ENCODE measurements at places on chromosomes 5 and 9. TPM values are rescaled to one million over a fixed set of nuclear protein-coding genes. Genes with fewer than 3 reads are reported as not detected.

GRCh38 chr9:125509476-125509875, 197.5 kb downstream of the MAPKAP1 start:
- DNase-seq = no peak

GRCh38 chr9:6584881-6585597, 60.5 kb downstream of the GLDC start:
- DNase-seq = peak; percentile 39

- DNase-seq = no peak
Observed at GRCh38 chr5:59449905-59450644, 443.5 kb downstream of the PDE4D start.

DNA sequence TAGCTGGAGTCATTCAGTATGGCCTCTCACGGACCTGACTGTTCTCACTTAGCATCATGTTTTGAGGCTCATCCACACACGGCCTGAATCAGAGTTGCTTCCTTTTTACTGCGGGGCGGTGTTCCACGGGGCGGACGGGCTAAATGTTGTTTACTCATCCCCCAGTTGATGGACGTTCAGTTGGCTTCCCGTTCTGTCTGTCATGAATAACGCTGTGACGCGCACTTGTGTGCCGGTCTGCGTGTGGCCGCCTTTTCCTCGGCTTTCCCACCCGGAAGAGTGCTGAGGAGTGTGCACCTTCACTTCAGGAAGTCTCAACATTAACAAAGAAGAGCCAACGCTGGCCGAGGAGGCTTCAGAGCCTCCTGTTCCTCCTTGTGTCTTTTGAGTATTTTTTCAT, 39.0 kb upstream of the IRX4 start:
- DNase-seq = no peak

CDO1 gene
- 0.05 TPM for total RNA-seq

PRUNE2 gene
- total RNA-seq = 7.2 TPM

DNA sequence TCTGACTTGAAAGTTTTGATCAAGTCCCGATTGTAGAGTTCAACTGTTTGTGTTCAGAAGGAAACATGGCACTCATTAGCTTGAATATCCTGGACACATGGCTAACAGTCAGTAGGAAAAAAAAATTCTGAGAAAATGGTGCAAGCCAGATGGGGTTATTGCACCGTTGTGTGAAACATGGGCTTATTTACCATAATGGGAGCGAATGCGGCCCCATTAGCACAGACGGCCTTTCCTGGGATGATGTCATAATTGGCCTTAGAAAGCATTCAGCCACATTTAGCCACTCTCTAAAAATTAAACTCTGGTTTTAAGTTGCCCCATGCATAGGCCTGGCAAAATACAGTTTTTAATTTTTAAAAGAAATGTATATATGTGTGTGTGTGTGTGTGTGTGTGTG, 112.1 kb downstream of the IRX2 start:
- no peak for DNase-seq

FGD3 gene
- 0.20 TPM for total RNA-seq

GRCh38 chr5:4949108-4949507, 191.0 kb upstream of the ADAMTS16 start:
- DNase-seq = no peak

DNA sequence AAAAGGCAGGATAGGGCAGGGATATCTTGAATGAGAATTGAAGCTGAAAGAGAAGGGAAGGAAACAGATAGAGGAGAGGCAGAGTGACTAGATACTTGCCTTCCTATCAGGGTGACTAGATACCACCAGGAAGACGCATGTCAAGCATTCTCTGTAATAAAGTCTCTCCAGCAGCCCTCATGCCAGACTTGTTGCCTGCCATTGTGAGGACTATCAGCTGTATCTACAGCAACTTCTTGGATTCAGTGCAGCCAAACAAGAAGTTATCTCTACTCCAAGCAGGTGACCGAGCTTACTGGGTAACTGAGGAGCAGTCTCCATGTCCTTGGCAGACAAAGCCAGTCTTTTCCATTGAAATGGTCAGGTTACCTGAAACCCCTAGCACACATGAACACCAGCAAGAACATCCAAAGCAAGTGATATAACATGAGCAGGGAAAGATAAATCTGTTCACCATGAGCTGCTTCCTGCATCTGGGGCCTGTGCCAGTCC, 9.3 kb downstream of the SH3RF2 start:
- no peak for DNase-seq

RAI14 gene
- total RNA-seq = 77.5 TPM

- no peak for DNase-seq
Observed at GRCh38 chr9:89661391-89661949, 56.7 kb downstream of the GADD45G start.

WNT8A gene
- total RNA-seq = 0.12 TPM

- DNase-seq = no peak
Observed at GRCh38 chr5:48192-48591, 43.8 kb upstream of the PLEKHG4B start.

- DNase-seq = no peak
Observed at GRCh38 chr9:131487621-131488031, 15.1 kb upstream of the POMT1 start.

SLC6A19 gene
- not detected for total RNA-seq

GRCh38 chr5:150623152-150623877, 17.1 kb upstream of the SYNPO start:
- no peak for DNase-seq

PIP5KL1 gene
- 1.6 TPM for total RNA-seq

DNA sequence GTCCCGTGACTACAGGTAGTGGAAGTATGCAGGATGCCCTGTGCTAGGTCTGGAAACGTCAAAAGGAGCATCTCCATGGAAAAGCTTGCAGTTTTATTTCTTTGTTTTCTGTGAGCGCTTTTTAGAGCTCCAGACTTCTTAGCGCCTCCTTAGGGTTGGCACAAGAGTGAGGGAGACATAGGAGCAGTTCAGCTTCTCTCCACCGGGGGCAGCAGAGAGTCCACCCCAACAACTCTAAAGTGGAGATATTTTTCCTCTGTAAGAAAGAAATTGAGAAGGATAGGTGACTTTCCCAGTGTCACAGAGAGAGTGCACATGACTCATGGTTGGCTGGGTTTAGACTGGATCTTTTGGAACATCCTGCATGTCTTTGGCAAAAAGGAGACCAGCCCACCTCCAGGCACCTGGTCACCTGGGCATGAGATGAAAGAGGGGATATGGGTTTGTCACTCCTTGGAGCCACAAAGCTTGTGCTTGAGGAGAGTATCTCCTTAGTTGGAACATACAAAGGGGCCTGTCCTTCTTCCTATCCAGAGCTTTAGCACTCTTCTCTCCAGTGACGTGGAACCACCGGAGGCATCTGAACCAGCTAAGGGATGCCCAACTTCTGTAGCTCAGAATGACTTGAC, 637.7 kb downstream of the SEMA5A start:
- peak; percentile 73 for DNase-seq

- DNase-seq = peak; percentile 64
Observed at GRCh38 chr5:53430618-53431252, 49.7 kb upstream of the FST start.

- peak; percentile 66 for DNase-seq
Observed at GRCh38 chr9:33942471-33943083, 106.1 kb downstream of the UBAP2 start.

- peak; percentile 52 for DNase-seq
Observed at GRCh38 chr9:19493174-19493811, 84.5 kb downstream of the ACER2 start.
